ENCODE measurements at places on chromosomes 1 and 21.

DNA sequence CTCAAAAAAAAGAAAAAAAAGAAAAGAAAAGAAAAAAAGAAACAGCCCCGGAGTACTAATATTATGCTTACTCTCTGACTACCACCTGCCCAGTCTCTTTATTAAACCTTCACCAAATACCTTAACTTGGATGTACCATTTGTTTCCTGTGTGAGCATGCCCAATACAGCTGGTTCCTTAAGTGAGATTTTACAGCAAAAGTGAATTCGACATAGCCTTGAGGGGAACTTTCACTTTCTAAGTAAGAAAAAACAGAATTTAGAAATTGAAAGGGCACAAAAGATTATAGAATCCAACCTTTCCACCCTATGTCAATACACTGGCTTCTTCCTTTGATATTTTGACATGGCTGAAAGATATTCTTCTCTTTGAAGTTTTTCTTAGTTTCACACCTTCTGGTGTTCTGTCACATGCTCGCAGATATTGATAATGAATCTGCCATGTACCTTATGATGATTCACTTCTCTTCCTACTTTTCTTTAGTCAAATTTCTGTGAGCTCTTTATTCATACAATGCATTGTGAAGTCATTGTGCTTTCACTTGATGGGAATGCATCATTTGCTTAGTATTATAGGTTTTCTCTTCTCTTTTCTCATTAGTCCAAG lies 5.2 kb upstream of the GIPC2 start:
- no peak for DNase-seq

- DNase-seq, result no peak
These were observed 231.9 kb downstream of the TOMM20 start for GRCh38 chr1:234896477-234897389.

DNA sequence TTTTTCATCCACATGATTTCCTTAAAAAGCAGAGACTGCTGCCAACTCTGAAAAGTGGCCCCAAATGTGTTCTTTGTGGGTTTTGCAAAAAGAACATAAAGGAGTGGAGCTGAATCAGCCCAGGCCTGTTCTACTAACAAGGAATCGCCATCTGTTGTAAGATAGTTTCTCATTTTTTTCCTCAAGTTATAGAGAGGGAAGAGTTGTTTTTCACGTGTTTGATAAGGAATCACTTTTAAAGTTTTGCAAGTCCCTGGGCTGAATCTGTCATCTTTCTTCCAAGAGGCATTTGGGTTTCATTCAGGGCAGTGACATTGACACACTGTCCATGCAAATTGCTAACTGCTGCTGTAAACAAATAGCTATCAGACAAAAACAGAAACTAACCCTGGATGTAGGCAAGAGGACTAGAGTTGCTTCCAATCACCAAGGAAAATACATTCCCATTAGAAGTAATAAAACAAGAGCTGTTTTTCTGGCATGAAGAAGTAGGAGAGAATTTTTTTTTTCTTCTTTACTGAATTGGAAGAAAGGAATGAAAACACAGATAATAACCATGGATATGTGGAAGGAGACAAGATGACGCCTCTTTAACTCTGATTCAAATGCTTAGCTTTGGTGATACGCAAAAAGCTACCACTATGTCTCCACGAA lies 58.8 kb upstream of the TBX15 start:
- DNase-seq, result no peak

GRCh38 chr1:152188673-152189591 lies 29.9 kb upstream of the RPTN start:
- peak; percentile 53 for DNase-seq

- no peak for DNase-seq
These were observed 217.8 kb upstream of the HOOK1 start for GRCh38 chr1:59596956-59597355.

DNA sequence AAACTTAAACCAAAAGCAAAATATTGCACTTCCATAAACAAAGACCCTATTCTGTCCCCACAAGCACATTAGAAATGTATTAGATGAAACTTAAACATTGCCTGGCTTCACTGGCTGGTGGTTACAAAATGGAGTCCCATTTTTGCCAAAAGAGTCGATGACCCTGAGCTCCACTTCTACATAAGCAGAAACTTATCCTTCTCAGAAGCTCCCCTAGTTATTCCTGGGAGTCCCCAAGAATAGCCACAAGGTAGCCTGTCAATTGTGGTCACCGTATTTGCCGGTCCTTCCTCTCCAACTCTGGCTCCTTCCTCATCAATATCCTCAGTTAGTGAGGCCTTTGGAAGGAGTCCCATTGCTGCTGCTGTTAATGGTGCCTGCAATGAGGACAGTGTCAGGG lies 37.3 kb downstream of the CDCP2 start:
- DNase-seq, result no peak

DNA sequence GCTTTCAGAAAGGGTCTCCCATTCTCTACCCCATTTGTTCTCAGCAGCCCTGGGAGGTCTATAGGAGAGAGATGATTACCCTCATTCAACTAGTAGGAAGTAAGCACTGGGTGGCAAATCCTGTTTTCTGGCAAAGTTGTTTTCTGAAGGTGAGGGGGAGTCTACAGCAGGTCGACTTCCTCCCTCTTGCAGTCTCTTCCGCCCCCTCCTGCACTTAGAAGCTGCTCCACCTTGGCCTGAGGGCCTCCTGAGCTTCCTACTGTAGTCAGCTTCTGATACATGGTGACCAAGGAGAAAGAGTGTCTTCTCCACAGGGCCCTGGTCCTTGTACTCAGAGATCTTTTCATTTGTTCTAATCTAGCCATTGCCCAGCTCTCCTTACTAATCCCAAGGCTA lies 93.1 kb downstream of the RGL1 start:
- DNase-seq, result no peak

All from T follicular helper cell (primary cell).